Germinal center (tissue), 1 donor: ENCODE measurements at places on chromosomes 6 and 20.
A peak's percentile ranks its signal among the peaks of the same experiment; 100 is the strongest.

DNA sequence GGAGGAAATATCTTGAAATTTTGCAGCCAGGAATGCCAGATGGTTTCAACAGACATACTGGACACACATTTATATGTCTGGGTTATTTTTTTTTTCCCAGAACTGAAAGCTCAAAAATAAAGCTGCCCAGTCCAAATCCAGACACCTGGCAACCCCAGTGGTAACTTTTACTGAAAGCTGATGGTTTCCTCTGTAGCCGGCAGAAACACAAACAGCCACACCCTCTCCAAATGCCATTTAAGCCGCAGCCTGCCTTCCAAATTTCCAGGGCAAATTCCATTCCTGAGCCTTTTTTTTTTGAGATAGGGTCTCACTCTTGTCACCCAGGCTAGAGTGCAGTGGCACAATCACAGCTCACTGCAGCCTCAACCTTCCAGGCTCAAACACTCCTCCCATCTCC lies 6.5 kb upstream of the PREX1 start:
- DNase-seq = no peak

- no peak for DNase-seq
Observed at GRCh38 chr6:160122744-160123143, 1.1 kb downstream of the SLC22A1 start.

- DNase-seq = peak; percentile 84
Observed at GRCh38 chr6:30682143-30683117, 4.0 kb downstream of the PPP1R18 start.

DNA sequence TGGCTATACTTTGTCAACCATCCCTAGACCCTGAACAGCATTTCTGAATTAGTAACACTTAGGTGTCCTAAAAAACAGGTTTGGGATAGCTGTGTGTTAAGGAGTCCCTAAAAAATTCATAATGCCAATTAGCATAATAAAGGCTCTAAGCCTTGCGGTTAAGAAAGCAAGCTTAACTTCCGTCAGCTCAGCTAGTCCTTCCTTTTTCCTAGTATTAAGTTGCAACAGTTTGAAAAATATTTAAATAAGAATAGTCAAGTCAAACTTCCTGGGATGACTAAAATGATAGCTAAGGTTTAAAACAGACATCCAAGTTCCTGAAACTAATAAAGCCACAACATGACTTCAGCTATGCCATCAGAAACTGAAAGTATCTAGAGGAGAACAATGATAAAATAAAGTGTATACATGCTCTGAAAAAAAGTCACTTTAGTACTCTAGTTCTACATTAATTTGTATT lies 3.5 kb downstream of the AKIRIN2 start:
- DNase-seq = peak; percentile 29

- DNase-seq = no peak
Observed at GRCh38 chr6:8074213-8074612, 10.0 kb upstream of the BLOC1S5 start.

GRCh38 chr20:6164421-6165341 lies 41.9 kb upstream of the FERMT1 start:
- DNase-seq = no peak

DNA sequence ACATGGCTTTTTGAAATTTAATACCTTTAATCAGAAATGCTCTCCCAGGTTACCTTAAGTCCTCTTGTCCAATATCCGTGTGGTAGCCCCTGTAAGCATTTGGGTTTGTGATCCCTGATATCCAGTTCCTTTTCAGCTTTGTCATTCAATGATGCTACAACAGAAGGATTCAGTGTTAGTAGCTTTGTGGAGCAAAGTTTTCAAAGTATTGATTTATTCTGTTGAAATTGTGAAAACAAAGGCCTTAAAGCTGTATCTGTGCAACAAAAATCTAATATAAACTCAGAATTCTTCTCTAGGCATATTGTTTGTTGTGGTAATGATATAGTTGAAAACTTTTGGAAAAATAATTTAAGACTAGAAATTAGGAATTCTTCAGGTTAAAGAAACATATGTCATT lies 91.9 kb downstream of the ADGRB3 start:
- DNase-seq = no peak

DNA sequence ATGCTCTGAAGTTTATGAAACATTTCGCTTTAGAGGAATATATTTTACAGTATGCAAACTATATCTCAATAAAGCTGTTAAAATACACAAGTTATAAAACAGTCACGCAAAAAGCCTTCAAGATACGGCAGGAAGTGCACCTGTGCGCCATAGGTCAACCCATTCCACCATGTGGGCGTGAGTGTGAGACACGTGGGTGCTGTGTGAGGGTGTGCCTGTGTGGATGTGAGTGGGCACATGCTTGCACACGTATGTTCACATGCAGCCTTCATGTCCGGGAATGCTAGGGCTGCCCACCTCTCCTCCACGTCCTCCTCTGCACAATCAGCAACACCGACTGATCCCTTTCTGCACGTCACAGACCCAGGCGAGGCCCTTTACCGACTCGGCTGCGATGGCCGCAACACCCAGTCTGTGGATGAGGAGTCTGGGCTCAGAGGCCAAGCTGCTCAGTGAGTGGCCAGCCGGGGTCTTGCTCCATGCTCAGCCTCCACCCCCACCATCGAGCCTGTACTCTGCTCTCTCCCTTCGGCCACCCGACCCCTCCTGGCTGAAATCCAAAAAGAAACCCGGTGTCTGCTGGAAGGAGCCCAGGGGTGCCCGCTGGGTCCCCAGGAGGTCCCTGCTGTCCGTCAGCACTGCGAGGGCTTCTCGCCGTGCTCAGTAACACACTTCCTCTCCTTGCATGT lies 3.0 kb upstream of the FRMD1 start:
- no peak for DNase-seq

GRCh38 chr6:118371955-118372354 lies 176.1 kb upstream of the PLN start:
- DNase-seq = no peak

DNA sequence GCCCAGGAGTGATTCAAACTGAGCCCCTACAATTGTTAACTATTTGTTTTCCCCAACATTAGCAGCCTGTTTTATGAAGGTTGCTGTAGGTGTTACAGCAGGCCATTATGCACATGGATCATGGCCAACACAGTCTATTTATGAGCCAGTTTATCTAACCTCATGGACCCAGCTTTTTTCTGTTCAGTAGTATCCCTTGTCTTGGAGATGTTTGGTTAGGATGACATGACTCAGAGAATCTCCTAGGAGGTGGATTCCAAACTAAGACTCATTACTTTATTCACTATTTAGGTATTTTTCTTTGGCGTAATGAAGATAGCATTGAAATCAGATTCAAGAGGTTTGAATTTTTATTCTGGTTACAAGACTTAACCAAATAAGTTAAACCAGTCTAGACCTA lies 62.8 kb upstream of the TFB1M start:
- no peak for DNase-seq

GRCh38 chr20:63160641-63161175 lies 55.2 kb downstream of the YTHDF1 start:
- DNase-seq = no peak

DNA sequence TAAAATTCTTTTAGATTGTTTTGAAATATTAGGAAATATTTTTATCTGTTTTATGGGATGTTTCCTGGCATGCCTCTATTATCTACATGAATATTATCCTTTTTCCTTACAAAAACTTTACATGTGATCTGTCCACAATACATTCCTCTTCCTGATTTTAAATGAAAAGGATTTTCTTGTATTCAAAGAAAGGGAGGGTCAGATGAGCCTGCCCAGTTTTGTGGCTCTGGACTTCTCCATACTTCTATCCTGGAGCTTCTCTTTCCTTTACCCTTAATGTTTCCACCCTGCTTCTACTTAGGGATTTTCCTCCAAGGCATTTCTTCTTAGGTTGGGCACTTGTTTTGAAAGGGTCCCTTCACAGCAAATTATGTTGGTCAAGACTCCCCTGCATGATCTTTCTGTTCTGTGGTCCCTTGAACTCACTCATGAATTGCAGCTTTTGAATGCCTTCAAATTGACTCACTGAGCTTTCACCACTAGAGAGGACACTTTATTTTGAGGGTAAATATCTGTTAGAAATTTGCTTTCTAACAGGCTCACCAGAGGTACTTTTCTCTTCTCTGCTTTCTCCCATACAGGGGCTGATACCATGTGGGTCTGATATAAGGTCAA lies 104.9 kb downstream of the CENPW start:
- DNase-seq = no peak

DNA sequence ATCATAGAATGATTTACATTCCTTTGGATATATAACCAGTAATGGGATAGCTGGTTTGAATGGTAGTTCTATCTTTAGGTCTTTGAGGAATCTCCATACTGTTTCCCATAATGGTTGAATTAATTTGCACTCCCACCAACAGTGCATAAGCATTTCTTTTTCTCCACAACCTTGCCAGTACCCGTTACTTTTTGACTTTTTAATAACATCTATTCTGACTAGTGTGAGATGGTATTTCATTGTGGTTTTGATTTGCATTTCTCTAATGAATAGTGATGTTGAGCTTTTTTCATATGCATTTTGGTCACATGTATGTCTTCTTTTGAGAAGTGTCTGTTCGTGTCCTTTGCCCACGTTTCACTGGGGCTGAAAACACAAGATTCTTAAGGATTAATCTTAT lies 107.3 kb downstream of the TINAG start:
- DNase-seq = no peak
